ENCODE measurements at places on chromosomes 1 and 21.

- DNase-seq = no peak
Observed at GRCh38 chr1:234393190-234393589, 19.9 kb downstream of the COA6 start.

GRCh38 chr21:44919913-44920693, 596 bp downstream of the ITGB2 start:
- no peak for DNase-seq

DNA sequence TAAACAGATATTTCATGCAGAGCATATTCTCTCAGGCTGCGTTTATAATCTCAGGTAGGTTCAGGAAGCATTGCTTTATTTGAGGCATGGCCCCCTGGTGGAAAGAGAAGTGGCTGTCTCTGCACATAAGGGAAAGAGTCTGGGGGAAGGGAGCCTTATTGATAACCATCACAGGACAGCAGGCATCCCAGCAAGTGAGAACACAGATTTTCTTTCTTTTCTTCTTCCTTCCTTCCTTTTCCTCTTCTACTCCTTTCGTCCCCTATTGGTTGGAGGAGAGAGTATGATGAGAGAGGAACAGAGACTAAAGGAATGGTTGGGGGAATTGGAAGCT, 21.9 kb downstream of the TSNAX start:
- no peak for DNase-seq

- no peak for DNase-seq
Observed at GRCh38 chr1:151947140-151947539, 37.8 kb upstream of the THEM4 start.

DNA sequence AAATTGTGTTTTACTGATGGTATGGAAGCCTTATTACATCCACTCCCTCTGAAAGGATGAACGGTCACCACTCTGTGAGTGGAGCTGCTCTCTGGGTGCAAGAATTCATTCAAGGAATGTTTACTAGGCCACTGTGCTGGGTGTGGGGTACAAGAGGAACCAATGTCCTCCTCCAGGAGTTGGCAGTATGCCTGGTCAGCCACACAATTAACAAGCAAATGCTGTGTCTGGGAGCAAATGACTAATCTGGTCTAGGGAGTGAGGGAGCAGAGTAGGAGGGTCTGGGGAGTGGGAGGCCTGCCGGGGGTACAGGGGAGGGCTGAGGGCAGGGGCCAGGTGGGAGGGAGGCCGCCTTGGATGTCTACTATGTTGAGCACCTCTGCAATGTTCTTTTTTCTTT, 27.2 kb upstream of the TDRD10 start:
- no peak for DNase-seq

DNA sequence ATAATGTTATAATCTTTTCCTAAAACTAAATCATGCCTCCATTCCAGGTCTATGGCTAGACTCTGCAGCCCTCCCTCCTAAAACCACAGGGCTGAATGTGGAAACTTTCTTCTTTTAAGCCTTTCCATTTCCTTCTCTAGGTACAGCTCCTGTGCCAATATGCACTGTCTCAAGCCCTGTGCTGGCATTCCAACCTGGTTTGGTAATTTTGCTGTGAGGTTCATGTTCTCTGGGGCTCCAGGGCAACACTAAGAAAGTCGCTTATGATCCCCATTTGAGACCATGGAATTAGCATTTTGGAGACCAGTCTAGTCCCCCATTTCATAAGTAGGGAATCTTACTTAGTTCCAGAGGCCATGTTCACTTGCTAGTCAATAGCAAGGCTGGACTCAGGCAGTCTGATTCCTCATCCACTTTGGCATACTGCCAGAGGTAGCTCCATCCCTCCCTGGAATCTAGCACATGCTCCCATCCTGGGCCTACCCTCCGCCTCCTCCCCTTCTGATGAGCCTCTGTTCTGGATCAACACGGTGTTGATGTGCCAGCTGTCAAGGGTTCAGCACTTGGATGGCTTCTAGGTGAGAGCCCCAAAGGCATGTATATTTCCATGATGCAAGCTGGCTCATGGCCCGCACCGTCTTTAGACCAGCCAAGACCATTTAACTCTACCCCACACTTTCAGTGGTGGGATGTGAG, 36.5 kb downstream of the ZMYND12 start:
- no peak for DNase-seq

DNA sequence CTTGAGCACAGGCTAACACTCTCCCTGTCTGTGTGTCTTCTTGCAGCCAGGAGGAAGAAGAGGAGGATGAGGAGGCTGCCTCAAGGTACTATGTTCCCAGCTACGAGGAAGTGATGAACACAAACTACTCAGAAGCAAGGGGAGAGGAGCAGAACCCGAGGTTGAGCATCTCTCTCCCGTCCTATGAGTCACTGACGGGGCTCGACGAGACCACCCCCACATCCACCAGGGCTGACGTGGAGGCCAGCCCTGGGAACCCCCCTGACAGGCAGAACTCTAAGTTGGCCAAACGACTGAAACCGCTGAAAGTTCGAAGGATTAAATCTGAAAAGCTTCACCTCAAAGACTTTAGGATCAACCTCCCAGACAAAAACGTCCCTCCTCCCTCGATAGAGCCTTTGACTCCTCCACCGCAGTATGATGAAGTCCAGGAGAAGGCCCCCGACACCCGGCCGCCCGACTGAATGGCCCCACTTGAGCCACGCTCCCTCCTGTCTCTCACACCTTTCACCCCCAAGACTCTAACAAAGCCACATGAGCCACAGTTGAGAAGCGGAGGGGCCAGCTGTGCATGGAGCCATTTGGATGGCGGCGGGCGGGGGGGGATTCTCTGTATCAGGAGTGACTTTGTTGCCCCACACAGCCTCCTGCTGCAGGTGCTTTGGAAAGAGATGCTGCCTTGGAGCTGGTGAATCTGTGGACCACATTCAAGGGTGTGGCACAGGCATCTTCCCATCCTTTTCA, 27.6 kb upstream of the FHAD1 start:
- DNase-seq = no peak

DNA sequence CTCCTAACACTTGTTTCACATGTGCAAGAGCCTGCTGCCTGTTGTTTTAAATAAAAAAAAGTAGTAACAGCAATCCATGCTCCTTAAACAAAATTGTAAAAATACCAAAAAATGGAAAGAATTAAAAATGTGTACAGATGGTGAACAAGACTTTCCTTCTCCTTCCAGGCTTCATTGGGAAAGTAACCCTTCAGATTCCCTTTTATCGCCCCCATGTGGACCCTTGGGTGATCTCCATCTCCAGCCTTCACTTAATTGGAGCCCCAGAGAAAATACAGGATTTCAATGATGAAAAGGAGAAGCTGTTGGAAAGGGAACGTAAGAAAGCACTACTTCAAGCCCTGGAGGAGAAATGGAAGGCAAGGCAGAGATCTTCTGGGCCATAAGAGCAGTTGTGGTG, 14.2 kb downstream of the VPS13D start:
- DNase-seq = no peak

GRCh38 chr1:186793582-186793927, 35.2 kb upstream of the PLA2G4A start:
- no peak for DNase-seq

DNA sequence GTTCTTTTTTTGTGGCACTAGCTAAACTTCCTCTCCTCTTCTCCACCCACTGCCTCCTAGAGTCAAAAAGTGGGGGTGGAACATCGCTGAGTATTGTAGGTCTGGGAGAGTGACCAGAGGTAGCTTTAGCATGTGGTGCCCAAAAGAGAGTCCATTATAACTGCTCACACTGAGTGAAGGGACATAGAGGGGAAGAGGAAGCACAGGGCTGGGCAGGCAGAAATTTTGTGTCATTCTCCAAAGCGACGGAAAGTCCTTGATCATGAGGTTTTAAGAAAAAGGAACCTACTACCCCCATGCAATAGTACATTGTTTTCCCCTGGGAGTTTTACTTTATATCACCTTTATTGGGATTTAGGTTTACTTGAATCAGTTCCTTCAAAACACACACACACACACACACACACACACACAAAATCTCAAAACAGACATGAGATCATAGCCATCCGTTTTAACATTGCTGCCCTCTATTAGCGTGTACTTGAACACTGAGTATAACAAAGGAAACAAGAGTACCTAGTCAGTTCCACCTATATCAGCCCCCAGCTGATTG, 4.1 kb downstream of the CD84 start:
- no peak for DNase-seq

GRCh38 chr1:35809114-35810095, 1.6 kb downstream of the AGO4 start:
- DNase-seq = no peak

DNA sequence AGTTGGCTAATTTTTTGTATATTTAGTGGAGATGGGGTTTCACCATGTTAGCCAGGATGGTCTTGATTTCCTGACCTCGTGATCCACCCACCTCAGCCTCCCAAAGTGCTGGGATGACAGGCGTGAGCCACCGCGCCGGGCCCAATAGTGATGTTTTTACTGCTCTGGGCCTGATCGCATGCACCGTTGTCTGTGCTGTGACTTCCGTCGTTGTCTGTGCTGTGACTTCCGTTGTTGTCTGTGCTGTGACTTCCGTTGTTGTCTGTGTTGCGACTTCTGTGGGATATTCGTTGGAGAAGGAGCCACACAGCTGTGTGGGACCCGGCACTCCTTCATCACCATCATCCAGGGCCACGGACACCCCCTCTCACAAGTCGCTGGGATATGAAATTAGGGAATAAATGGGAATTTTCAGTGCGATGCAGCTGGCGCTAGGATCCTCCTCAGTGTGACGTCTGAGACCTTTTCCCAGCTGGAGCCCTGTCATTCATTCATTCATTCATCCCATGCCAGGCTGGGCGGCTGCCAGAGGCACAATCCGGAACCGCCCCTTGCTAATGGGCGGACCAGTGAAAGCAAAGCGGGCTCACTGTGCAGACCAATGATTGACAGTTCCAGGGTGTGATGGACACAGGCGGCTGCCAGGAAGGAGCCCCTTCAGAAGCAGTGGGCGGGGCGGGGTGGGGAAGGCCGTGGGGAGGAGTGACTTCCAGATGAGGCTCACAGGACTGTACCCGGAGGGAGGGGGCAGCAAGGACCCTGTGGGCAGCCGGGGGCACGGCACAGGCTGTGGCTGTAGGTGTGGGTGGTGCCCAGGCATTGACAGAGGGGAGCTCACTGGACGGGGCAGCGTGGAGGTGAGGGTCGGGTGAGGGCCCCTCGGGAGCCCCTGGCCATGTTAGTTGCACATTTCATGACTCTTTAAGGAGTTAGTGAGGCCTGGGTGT, 48.9 kb downstream of the PRKCZ start:
- no peak for DNase-seq

DNA sequence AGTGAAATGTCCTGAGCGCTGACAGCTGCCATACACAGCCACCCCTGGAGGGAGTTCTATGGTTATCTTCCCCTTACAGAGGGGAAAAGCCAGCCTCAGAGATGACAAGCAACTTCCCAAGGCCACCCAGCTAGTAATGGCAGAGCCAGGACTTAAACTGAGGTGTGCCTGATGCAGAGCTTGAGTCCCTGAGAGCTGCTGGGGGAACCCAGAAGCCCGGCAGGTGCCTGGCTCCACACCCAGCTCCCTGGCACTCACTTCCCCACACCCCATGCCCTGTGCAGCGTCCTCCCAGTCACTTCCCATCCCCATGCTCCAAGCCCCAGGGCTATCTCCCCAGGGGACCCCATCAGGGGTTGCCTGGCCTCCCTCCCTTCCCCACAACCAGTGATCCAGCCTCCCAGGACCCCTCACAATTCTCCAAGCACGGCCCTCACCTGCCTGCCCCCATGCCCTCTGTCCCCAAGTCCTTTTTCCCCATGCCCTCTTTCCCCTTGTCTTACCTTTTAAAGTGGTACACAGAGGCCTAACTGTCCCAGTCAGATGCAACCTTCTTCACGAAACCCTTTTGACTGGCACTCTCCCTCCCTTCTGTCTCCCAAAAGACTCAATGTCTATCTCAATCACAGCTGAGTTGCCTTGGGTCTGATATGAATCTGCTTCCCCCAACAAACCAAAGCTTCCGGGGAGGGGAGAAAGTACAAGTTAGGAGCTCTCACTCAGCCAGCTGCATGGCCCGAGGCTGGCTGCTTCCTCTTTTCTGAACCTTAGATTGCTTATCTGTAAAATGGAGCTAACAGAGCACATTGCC, 39.8 kb upstream of the LRP8 start:
- no peak for DNase-seq

DNA sequence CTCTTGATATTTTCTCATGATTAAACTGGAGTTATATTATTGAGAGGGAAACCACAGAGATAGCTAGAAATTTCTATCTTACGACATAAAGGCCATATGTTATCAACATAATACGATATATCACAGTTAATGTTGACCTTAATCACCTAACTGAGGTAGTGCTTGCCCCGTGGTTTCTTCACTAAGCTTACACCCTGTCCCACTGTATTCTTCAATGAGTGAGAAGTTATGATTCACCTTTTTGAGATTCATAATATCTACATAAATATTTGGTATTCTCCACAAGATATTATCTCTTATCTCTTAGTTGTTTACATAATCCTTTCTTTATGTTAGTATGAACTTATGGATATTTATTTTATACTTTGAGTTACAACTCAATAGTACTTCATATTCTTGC, 1714.1 kb downstream of the BRINP3 start:
- no peak for DNase-seq

DNA sequence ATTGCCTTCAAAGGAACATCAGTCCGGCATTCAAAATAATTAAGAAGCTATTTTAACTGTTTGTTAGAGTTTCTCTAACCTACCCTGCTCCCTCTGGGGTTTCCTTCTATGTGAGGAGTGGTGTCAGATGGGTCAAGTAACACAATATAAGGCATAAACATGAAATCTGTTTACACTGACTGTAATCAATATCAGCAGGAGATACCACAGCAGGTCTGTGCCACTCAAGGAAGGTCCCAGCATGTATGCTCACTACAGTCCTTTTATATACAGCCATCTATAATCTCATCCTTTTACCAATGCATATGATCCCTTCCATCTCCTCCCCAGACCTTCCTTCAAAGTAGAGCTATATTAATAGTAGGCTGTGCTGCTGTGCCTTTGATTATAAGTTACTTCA, 25.4 kb downstream of the EEIG2 start:
- no peak for DNase-seq

- no peak for DNase-seq
Observed at GRCh38 chr1:158117854-158118704, 62.6 kb upstream of the CD1D start.

DNA sequence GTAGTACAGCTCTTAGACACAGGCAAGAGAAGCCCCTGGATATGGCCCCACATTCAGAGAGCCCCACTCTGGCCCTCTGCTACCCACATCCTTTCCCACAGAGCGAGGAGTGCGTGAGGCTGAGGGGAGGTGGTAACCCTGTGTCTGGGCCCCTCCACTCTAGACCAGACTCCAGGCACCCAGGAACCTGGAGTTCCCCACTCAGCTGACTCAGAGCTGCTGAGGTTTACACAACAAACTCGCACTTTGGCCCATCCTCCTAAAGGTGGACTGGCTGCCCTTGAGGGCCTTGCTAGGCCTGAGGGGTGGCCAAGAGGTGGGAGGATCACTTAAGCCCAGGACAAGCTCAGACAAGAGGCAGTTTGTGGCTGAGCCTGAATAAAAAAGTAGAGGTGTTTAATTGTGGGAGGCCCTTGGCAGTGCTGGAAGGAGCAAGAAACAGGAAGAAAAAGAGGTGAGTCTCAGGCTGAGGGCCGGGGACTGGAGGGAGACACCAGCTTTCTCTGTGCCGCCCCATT, 10.7 kb downstream of the MR1 start:
- no peak for DNase-seq
